ENCODE measurements at places on chromosomes 3 and 15. TPM values are rescaled to one million over a fixed set of nuclear protein-coding genes. Genes with fewer than 3 reads are reported as not detected.

Gene PAQR9
- 2.5 TPM for total RNA-seq

Gene TEX55
- total RNA-seq: not detected

GRCh38 chr3:31729082-31729481 lies 196.4 kb downstream of the STT3B start:
- H3K27ac ChIP-seq: no peak overlapping the region
- H3K27me3 ChIP-seq: no peaks in the 10 kb centered on the region
- H3K4me3 ChIP-seq: no peak overlapping the region
- H3K36me3 ChIP-seq: no peaks in the 10 kb centered on the region

- DNase-seq: no peak
- H3K36me3 ChIP-seq: no peaks in the 10 kb centered on the region
- H3K27me3 ChIP-seq: peaks cover 67% of the 10 kb centered on the region
- no peak overlapping the region for H3K4me3 ChIP-seq
- H3K27ac ChIP-seq: no peak overlapping the region
- peaks cover 2% of the 10 kb centered on the region for H3K4me1 ChIP-seq
Measured at GRCh38 chr3:123021388-123021787, 6.2 kb downstream of the SEMA5B start.

Gene GP9
- not detected for total RNA-seq

DNA sequence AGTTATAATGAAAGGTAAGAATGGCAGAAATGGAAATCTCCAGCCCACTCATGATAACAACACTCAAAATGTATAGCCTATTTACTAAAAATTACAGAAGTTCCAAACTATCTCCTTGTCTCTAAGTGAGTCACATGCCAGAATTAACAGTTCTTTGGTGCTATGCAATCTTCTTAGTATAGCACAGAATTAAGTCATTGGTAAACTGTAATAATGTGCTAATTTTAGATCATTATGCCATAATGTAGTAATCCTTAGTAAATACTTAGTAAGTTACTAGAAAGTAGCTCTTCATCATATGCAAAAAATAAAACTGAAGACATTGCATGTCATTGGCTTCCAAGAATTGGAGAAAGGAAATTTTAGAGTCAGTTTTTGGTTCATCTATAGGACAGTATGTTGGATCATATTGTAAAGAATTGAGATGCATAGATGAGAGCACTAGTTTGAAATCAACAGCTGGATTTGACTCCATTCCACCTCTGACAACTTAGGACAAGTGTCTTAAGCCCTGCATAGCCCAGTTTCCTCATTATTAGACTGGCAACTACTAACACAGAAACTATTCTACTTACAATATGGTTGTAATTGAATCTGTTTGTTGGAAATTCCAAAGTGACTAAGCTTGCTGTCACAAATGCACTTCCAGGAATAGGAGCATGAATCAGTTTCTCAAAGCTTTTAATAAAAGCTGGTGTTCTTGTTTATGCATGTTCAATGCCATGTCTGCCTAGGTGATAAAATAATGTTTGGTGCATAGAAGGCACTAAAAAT lies 40.1 kb upstream of the CD47 start:
- no peaks in the 10 kb centered on the region for H3K27me3 ChIP-seq
- no peaks in the 10 kb centered on the region for H3K36me3 ChIP-seq
- H3K27ac ChIP-seq: no peak overlapping the region
- H3K4me3 ChIP-seq: no peak overlapping the region
- peaks cover 16% of the 10 kb centered on the region for H3K4me1 ChIP-seq

DNA sequence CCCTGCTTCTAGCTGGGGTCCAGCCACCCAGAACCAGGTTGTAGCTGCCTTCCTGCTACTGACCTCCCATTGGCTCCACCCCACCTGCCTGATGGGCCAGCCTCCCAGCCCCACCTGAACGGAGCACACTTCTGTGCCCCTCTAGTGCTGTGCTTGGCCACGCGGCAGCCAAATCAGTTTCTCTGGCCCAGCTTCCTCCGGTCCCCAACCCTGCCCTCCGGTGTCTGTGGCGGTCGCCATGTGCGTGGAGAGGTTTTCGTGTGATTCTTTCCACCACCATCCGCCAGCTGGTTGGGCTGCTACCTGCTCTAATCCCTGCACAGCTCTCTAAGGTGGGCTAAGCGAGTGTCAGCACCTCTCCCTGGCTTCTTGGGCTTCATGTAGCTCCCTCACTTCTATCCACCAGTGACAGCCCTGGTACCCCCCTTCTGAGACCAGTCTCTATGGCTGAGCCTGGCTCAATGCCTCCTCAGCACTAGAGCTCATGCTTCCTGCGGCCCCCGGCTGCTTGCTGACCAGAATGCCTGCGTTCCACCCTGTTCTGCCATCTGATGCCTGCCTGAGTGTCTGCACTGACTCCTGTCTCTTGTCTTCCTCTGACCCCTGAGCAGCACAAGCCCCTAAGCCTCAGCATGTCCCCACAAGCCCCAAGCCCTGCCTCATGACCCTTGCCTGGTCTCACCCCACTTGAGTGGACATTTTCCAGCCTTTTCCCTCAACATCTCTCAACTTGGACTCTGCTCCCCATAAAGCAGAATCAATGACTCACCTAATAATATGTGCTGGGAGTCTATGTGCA lies 23.2 kb upstream of the MAGEF1 start:
- no peaks in the 10 kb centered on the region for H3K36me3 ChIP-seq
- no peak overlapping the region for H3K4me3 ChIP-seq
- H3K27ac ChIP-seq: no peak overlapping the region
- no peaks in the 10 kb centered on the region for H3K4me1 ChIP-seq
- no peak for DNase-seq

- H3K4me1 ChIP-seq: peaks cover 5% of the 10 kb centered on the region
- H3K36me3 ChIP-seq: no peaks in the 10 kb centered on the region
- no peak overlapping the region for H3K4me3 ChIP-seq
- DNase-seq: no peak
Measured at GRCh38 chr15:29066310-29066709, 180.5 kb downstream of the APBA2 start.

DNA sequence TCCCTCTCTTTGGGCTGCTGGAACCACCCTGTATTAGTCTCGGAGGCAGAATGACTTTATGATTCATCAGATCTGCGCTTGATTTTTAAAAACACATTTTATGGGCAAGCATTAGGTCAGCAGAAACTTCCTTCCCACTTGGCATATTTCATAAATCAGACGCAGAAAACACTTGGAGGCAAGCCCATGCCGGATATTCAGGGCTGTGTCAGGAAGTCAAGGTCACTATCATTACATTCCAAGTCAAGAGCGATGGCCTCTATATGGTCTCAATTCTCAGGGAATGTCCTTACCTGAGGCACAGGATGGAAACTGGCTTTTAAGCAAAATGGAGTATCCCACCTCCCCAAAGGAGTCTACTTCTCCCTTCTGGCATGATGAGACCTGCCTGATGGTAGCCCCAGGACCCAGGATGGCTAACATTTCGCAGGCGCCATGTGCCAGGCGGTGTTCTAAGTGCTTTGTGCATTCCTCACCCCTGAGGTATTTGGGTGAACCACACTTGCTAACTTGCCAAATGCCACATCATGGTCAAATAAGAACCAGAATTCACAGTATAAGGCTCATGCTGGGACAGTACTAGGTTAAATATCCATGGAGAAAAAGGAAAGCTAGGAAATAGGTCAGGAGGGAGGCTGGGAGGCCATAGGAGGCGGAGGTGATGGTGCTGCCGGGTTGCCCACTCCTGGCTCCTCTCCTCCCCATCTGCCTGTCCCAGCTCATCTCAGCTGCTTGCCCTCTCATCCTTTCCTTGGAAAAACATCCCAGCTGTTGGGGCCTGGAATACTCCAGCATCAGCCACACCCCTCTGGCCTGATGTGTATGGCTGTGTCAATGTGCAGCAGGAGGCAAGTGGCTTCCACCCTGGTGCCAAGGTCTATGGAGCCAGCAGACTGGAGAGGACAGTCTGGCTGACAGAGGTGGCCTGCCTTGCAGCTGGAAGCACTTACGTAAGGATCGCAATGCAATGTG lies 18.8 kb downstream of the BCL2L10 start:
- H3K4me3 ChIP-seq: no peak overlapping the region
- peaks cover 5% of the 10 kb centered on the region for H3K36me3 ChIP-seq
- H3K27ac ChIP-seq: no peak overlapping the region
